ENCODE measurements at places on chromosomes 12 and 14.

GRCh38 chr12:91179315-91179714, 3.3 kb downstream of the DCN start:
- DNase-seq: peak; percentile 32

GRCh38 chr14:99344051-99344758, 72.2 kb upstream of the BCL11B start:
- DNase-seq: no peak

DNA sequence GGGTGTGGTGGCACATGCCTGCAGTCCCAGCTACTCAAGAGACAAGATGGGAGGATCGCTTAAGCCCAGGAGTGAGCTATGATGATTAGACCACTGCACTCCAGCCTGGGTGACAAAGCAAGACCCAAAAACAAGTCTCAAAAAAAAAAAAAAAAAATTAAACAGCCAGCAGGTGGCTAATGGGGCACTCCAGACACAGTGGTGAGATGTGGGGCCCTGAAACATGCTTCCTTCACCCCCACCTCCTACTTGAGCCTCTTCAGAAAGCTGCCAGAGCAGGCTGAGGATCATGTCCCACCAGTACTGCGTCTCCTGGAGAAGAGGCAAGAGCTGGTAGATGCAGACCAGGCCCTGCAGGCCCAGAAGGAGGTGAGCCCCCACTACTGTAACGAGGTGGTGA, 2.1 kb downstream of the CFAP73 start:
- DNase-seq: no peak

- DNase-seq: peak; percentile 75
These were observed 229.3 kb upstream of the LHX5 start for GRCh38 chr12:113700943-113701342.

DNA sequence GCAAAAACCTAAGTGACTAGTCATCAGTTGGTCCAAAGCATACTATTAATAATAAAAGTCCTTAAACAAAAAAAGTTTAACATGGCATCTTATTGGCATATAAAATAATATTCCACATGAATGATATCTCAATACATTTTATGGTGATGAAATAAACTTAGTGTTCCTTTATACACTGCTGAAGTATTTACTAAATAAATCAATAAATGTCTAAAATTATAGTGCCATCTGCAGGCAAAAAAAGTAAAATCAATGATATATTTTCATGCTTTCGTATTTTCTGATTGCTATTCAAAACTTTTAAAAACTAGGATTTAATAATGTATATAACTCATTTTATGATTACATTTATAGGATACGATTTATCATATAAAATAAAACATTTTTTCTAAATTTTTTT, 30.5 kb downstream of the PUS7L start:
- no peak for DNase-seq

DNA sequence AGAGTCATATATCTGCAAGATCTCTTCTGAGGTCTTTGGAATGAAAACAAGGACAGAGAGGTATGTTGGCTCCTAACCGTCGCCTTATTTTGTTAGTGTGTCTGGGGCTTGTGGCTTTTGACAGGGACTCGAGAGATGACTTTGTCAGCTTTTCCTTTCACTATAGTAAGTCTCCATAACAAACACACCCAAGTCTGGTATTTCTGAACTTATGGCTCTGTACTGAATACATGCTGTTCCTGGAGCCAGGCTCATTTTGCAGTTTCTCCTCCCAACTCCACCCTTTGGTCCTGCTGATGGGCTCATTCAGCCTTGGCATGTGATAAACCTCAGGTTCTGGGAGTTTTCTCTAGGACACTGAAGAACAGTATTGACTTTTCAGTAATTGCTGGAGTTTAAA, 27.7 kb upstream of the TMED10 start:
- DNase-seq: no peak

- peak; percentile 17 for DNase-seq
These were observed 94.7 kb upstream of the OR4E1 start for GRCh38 chr14:21768116-21768874.

- no peak for DNase-seq
These were observed 407.9 kb upstream of the ATXN7L3B start for GRCh38 chr12:74129702-74130101.

- DNase-seq: no peak
These were observed 1.4 kb downstream of the SIVA1 start for GRCh38 chr14:104754213-104754851.

- no peak for DNase-seq
These were observed 172.9 kb upstream of the PRICKLE1 start for GRCh38 chr12:42762395-42762925.

- no peak for DNase-seq
These were observed 15.0 kb downstream of the EVL start for GRCh38 chr14:100080206-100080605.

DNA sequence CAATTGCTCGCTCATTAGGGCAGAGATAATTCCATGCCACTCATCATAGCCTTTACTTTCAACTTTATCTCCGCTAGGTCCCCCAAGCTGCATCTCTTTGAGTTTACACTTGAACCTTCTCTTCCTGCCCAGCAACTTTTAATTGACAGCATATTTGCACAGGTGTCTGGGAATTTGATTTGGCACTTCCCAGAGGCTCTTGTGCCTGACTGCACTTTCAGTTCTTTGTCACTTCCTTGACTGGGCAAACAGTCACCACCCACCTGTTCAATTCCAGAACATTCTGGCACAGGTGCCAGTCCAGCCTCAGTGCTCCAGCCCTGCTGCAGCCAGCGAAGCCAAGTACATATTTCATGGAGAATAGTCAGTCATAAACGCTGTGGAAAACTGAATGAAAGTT, 110.1 kb upstream of the LRIG3 start:
- DNase-seq: no peak

- peak; percentile 26 for DNase-seq
These were observed 117.3 kb upstream of the LMNTD1 start for GRCh38 chr12:25670076-25671055.

DNA sequence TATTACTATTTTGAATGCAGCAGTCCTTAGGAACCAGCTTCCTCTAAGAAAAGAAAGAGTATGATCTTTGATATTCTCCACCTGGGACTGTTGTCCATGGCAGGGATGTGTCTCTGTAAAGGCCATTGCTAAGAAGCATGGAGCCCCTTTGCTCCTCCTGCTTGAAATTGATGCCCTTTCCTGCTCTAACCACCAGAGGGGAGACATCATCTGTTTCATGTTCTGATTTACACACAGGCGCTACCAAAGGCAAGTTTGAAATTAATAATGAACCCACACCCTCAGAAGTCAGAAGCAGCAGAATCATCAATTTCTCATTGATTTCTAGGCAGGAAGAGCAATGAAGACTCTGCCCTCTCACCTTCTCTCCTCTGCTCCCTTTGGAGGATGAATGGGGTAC, 253.8 kb downstream of the RMST start:
- no peak for DNase-seq

GRCh38 chr12:26963413-26963812, 25.1 kb downstream of the FGFR1OP2 start:
- DNase-seq: no peak

GRCh38 chr12:23055004-23055403, 430.0 kb downstream of the ETNK1 start:
- DNase-seq: peak; percentile 8

DNA sequence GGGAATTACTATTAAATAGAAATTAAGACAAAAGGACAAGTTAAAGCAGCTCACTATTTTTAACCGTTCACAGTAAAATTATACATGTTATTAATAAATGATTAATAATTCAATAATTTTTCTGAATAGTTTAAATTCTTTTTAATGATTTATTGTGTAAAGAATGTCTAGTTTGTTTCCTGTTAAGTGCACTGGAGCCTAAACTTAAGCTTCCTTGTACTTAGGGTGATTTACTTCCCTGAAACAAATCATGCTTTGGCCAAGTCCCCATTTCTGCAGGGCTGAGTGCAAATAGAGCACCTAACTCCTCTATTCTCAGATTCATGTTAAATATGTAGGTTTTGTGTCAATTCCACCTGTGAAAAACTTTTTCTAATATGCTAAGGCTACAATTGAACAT, 188.9 kb upstream of the PDZRN4 start:
- no peak for DNase-seq

- peak; percentile 29 for DNase-seq
These were observed 24.3 kb downstream of the TSPAN9 start for GRCh38 chr12:3101309-3102024.

- no peak for DNase-seq
These were observed 398.1 kb downstream of the ZFP36L1 start for GRCh38 chr14:68394764-68395143.

DNA sequence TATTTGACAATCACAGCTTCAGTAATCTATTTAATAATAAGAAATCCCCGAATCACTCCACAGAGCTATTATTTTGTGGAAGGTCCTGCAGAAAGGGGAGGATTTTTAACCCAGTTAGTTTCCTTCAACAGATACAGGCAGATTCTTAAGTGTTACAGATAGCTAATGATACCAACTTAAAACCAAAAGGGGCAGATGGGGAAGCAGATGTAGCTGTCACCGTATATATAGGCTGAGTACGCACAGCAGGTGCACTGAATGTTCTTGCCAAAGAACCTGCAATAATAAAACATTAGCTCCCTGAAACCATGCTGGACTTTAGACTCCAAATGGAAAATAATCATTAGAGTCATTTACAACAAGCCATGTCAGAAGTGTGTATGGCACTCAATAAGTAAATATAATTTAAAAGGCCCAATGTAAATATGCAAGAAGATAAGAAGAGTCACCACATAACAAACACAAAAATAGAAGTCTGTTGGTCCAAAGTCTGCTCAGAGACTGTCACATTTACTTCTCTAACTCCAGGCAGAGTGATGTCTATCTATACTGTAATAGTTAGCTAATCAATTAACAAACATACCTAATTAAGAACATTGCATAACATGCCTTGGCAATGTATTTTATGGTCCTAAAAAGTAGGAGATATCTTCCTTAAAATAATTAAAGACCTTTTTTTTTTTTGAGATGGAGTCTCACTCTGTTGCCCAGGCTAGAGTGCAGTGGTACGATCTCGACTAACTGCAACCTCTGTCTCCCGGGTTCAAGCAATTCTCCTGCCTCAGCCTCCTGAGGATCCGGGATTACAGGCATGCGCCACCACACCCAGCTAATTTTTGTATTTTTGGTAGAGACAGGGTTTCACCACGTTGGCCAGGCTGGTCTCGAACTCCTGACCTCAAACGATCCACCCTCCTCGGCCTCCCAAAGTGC, 78.8 kb downstream of the SEC23A start:
- DNase-seq: no peak

DNA sequence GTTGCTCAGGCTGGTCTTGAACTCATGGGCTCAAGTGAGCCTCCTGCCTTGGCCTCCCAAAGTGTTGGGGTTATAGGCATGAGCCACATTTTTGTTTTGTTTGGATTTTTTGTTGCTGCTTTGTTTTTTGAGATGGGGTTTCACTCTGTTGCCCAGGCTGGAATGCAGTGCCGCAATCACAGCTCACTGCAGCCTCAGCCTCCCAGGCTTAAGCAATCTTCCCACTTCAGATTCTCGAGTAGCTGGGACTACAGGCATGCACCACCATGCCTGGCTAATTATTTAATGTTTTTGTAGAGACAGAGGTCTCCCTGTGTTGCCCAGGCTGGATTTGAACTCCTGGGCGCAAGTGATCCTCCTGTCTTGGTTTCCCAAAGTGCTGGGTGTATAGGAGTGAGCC, 5.7 kb upstream of the PLEK2 start:
- no peak for DNase-seq

GRCh38 chr12:6198051-6198450, 2.1 kb upstream of the CD9 start:
- DNase-seq: no peak

DNA sequence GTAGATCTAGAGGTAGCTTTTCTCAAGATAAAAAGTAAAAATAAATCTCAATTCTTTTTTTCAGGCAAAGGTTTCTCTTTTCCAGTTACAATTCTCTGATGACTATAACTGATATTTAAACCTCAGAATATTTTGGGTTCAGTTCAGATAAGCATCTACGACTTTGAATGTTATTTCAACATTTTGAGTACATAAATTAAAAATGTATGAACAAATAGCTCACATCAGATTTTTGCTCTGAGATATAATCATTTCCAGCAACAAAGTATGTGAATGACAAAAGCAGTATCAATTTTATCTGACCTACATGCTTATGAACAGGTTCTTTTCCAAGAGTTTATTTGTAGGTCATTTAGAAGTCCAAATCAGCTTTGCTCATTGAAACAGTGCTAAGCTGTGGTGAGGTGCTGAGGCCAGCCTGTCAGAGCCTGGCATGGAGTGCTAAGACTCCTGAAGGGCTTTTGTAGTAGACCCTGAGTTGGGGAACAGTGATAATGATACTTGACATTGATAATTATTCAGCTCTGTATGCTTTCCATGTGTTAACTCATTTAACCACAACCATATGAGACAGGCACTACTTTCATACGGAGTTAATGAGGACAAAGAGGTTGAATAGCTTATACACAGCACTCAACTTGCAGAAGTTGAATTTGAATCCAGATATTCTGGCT, 205.0 kb upstream of the DCN start:
- DNase-seq: no peak

- peak; percentile 48 for DNase-seq
These were observed 213.2 kb downstream of the C12orf50 start for GRCh38 chr12:87815771-87816585.

DNA sequence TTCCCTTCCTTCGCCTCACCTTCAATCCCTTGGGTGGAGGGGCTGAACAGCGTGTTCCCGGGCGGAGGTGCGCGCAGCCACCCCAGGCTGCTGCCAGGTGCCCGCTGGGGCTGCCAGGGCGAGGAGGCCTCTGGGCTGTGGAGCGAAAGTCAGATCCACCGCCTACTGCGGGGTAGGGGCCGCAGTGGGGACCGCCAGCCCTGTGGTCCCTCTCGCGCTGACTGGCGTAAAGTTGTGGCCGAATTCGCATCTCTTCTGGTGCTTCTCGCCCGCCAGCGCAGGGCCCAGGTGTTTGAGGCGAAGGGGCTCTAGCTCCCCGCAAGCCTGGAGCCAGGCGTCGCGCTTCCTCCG, 6.9 kb upstream of the HOXC4 start:
- no peak for DNase-seq

GRCh38 chr12:46242569-46242968, 26.3 kb downstream of the SLC38A1 start:
- DNase-seq: no peak

DNA sequence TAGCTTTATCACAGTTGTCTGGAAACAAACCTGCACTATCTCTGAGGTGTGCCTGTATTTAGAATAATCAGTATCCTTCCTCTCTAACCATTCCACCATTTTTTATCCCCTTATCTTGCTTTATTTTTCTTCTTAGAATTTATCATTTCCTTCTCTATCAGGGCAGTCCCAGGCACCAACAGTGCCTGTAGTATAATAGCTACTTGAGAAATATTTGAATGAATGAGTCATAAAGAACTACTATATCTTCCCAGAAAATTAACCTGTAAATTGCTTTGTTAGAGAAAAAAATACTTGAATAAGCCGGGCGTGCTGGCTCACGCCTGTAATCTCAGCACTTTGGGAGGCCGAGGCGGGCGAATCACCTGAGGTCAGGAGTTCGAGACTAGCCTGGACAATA, 21.2 kb upstream of the FOXJ2 start:
- DNase-seq: no peak

GRCh38 chr14:70934502-70935134, 27.4 kb downstream of the PCNX1 start:
- peak; percentile 23 for DNase-seq

DNA sequence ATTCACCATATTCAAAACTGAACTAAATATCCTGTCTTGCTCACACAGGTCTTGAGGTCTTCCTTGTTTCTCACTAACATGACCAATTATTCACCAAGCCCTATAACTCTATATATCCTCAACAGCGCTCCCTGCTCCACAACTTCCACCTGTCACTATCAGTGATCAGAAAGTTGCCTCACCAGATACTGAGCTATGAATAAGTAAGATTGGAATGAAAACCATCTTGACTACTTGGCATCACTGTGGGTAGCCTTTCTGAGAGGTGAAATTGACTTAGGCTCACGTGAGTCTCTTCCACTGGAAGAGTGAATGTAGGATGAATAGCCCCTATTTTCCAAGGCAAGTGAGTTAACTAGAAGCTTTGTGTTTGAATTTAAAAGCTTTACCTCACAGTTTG, 167.1 kb downstream of the PIK3C2G start:
- peak; percentile 56 for DNase-seq

Data from EL (cell line).